NCI-H187 (cell line): ENCODE measurements at places on chromosomes 5 and 9.

DNA sequence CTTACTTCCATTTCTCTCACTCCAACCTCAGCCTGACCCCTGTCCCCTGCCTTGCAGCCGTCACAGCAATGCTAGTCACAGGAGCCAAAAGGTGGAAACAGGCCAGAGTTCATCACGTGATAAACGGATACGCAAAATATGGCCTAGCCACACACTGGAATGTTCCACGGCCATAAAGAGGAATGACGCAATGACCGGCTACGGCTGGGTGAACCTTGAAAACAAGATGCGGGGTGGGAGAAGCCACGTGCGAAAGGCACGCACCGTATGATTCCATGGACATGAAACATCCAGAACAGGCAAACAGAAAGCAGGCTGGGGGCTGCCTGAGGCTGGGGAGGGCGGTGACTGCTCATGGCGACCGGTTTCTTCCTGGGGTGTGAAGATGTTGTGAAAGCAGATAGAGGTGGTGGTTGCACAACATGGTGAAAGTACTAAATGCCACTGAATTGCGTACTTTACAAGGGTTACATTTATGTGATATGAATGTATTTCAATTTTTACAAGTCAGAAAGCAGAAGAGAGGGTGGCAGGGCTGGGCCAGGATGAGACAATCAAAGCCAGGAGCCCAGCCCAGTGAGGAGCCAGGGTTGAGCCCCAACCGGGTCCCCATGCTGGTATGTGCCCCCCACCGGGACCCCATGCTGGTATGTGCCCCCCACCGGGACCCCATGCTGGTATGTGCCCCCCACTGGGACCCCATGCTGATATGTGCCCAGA, 117.8 kb upstream of the SARDH start:
- no peak for DNase-seq

GRCh38 chr5:58081435-58081834, 378.5 kb downstream of the PLK2 start:
- no peak for DNase-seq

GRCh38 chr5:173554038-173554955, 62.2 kb downstream of the BOD1 start:
- no peak for DNase-seq

DNA sequence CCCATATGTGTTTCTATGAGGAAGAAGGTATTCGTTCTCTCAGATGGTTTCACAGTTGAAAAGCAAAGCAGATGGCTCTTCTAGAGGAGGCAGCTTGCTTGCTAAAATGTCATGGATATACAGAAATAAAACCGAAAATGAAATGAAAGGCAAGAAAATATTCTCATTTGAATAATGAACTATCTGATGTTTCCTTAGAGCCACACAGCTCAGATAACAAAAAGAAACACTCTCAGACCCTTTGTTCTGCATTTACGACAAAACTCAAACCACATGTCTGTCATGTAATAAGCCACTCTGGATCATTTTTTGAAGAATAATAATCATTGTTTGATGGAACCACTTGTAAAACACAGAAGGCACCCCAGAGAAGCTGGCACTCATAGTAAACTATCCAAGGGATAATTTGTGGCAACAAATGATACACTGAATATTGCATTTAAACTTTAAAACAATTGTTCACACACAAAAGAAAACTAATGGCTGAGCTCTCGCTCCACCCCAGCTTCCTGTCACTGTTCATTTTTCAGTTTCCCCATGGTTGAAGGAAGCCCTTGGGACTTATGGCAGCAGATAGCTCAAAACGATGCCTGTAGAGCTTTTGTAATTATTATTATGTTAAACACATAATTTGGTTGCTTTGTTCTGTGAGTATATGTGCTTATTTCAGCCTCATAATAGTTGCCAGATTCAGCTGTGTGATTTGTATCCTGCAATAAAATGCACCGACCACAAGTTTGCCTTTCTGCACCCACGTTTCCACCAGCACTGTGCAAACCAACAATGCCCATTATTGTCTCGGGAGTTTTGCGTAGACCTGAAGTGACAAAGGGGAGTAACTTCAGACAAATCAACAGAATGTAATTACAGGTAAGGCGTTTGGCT, 256.0 kb downstream of the TMEM167A start:
- no peak for DNase-seq

DNA sequence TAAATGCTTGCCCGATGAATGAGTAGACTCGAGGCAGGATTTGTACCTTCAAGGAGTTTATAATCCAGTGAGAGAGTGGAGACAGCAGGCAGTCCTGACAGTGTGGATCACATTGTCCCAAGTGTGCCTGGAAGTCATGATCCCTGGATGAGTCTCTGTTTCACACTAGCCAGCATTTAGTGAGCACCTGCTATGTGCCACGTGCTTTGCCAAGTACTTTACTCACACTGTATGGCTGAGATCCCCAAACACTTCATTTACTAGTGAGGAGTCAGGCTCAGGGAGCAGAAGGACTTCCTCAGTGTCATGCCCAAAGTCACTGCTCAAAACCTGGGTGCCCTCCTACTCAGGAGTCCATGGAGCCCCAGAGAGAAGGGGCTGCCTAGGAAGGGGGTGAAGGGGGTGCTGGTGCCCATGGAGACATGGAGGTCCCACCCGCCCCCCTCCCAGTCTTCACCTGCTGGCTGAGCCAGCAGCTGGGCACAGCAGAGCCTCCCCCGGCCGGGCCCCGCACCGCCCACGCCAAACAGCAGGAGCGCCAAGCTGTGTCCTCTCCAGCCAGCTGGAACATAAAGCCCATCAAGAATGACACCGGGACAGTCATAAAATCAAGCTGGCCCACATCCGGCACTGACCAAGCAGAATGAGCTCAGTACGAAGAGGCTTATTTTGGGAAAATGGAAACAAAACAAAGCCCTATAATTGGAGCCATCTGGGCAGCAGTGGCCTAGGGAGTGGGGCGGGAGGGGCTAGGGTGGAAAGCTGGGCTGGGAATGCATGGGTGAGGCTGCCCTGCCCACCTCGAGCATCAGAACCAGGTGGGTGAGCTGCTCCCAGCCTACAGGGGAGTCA, 10.6 kb downstream of the LAMC3 start:
- no peak for DNase-seq

DNA sequence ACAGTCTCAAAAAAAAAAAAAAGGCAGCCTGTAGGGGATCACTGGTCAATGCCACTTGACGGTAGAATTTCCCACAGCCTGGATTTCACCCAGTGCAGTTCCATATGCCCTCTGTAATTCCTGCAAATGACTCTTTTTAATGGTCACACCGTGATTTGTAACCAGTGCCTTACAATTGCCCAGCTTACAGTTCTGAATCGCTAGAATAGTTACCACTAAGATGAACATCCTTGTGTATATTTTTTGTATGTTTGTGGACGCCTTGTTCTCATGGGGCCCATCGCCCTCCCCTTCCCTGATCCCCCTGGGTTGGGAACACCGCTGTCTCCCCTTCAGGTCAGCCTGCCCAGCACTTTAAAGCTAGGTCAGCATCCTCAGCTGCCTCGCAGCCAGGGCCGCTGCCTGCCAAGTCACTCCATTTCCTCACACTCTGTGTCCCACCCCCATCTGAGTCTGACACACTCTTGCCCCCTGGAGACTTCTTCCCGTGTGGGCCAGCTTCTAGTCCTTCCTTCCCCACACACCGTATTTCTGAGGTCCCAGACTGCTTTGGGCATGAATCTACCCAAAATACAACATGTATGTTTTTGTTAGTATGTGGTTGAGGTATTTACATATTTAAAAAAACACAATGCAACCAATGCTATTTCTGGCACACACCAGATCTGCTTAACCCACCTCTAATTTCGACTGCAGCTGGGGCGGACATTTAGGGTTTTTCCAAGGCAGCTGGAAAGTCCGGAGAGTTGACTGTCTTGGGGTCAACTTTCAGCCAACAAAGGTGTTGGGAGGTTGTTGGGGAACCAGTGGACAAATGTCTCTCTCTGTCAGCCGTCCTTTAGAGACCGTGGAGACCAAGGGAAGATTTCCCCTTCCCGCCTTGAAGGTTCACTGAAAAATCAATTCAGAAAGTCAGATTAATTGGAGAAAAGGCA, 120.5 kb upstream of the NEK6 start:
- DNase-seq, result no peak

DNA sequence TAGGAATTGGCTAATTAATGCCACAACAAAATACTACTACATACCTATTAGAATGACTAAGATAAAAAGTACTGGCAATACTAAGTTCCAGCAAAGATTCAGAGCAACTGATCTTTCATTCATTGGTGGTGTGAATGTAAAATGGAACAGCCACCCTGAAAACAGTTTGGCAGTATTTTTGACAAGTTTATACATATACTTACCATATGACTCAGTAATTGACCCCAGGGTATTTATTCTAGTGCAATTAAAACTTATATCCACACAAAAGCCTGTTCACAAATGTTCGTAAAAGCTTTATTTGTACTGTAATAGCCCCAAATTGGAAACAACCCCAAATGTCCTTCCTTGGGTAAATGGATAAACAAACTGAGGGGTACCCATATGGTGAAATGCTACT, 270.8 kb upstream of the ACTBL2 start:
- DNase-seq, result no peak

DNA sequence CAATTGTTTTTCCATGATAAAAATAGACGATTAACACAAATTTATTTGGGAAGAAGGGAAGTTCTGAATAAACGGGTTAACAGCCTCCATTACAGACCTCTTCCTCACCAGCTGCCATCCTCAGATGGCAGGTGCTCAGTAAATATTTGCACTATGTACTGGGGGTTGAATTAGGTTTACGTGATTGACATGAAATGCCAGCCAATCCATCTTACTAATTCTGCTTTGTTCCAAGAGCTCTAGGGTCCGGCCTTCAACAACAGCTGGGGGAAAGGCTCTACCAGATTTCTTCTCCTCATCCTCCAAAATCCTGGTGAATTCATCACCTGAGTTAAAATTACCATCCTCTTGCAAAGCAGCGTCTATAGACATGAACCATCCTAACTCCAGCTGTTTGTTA, 104.6 kb downstream of the MTX3 start:
- no peak for DNase-seq

DNA sequence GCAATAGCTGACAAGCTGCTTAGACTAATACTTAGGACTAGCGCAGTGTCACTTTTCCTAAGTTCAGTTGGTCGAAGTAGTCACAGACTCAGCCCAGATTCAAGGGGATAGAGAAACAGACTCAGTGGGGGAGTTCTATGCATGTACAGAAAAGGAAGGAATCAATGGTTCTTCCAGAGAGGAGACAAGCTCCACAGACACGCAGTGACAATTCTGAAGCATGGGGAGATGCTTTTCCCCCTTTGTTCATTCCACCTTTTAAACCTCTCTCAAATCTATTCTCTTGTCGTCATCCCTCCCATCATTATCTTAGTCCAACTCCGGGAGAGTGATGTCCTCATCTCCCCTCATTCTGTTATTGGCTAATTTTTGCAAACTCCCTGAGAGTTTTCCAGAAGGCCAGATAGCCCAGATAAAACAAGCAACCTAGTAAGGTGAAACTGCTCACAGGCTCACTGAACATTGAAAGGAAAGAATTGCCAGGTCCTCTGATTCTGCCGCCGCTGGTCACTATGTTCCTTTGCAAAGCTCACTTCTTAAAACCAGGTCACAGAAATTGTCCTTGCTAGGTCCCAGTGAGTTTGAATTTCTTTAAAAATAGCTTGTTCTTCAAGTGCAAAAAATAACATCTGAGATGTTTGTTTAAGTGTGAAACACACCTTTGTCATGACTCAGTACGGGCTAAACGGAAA, 13.4 kb upstream of the STRBP start:
- no peak for DNase-seq
